Activated naive CD8-positive, alpha-beta T cell treated with anti-CD3 and anti-CD28 coated beads, Interleukin-2, amount 50 U/mL, for 16 hours (primary cell): ENCODE measurements at places on chromosomes 12 and 14.

GRCh38 chr12:15797818-15798217 lies 8.6 kb upstream of the EPS8 start:
- DNase-seq = no peak

DNA sequence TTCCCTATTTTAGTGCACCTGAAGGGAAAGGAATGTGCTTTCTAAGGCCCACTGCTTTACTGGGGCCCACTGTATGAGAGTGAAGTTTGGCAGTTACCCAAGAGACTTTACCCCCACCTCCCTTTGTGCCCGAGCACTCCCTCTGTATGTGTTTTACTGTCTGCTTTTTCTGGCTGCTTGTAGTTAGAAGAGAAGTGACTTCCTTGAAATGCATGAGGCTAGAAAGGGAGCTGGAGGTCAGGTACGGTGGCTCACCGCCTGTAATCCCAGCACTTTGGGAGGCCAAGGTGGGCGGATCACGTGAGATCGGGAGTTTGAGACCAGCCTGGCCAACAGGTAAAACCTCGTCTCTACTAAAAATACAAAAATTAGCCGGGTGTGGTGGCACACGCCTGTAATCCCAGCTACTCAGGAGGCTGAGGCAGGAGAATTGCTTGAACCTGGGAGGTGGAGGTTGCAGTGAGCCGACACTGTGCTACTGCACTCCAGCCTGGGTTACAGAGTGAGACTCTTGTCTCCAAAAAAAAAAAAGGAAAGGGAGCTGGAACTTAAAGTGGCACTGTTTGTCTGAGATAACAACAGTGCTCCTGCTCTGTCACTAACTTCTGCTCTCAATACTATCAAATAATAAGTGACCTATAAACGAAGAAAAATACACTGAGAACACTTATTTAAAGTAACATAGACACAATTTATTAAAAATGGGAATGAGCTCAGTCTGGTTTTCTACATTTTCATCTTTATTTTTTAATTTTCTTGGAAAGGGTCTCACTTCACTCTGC lies 5.8 kb downstream of the TRIP11 start:
- DNase-seq = no peak

DNA sequence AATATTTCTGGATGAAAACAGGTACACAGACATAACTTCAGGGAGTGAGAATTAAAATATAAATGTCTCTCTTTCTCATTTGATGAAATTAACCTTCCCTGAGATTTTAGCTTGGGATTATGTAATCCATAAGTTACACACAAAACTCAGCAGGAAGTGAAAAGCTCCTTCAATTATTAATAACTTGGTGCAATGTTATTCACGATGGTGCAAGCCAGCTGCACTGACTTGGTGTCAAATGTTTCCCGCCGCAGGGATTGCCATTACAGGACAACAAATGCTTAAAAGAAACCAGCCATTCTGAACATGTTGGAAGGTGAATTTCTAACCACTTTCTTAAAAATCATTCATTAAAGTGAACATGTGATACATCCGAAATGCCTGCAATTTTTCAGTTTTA lies 250.4 kb downstream of the FOXN3 start:
- no peak for DNase-seq

DNA sequence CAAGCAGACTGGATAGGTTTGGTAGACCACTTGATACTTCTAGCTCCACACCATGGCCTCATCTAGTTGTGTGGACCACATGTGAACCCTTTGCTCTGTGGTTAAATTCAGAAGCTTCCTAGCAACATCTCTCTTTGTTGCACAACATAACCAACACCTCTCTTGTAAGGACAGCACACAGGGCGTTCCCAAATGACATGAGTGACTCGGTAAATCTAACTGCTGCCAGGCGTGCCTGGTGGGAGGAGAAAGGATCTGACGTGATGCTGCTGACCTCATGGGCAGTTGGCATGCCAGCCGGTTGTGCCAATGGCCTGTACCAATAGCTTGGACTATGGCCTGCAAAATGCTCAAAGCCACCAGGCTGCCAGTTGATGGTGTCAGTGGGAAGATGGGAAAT lies 93.8 kb downstream of the CPSF2 start:
- DNase-seq = no peak

DNA sequence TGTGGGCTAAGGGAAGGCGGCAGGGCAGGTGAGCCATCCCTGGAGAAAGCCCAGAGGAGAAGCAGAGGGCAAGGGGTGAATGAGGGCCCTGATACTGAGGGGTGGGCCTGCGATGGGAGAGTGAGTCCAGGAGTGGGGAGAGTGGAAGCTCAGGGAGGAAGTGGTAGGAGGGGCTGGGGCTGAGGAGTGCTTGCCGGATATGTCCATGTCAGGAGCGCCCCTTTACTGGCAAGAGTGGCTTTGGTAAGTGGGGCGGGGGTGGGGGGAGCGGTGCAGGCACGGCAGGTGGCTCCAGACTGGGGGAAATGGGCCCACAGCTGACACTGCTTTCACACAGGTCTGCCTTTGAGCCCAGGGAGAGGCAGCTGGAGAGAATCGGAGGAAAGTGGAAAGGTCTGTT lies 86.4 kb upstream of the GPR68 start:
- no peak for DNase-seq
